Suppressor macrophage treated with lipopolysaccharide for 1 hour (primary cell): ENCODE measurements at places on chromosomes 3 and 15.

DNA sequence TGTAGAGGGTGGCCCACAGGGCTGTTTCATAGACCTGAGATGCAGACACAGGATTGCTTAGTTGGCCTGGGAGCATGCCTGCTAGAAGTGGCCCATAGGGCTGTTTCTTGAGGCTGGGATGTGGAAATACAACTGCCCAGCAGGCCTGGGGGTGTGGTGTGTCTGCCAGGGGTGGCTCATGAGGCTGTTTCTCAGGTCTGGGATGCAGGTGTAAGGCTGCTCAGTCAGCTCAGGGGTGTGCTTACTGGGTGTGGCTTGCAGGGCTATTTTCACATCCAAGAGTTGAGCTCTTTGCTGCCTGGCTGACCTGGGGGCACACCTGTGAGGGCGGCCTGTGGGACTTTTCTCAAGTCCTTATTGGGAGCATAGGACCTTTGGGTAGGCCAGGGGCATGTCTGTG is 131.3 kb downstream of the DOCK3 start:
- no peak for DNase-seq

GRCh38 chr3:58474967-58475578 is 16.8 kb upstream of the KCTD6 start:
- DNase-seq, result no peak

GRCh38 chr3:15050405-15051092 is 14.6 kb downstream of the MRPS25 start:
- no peak for DNase-seq

GRCh38 chr3:177110386-177110785 is 86.9 kb downstream of the TBL1XR1 start:
- DNase-seq, result no peak

DNA sequence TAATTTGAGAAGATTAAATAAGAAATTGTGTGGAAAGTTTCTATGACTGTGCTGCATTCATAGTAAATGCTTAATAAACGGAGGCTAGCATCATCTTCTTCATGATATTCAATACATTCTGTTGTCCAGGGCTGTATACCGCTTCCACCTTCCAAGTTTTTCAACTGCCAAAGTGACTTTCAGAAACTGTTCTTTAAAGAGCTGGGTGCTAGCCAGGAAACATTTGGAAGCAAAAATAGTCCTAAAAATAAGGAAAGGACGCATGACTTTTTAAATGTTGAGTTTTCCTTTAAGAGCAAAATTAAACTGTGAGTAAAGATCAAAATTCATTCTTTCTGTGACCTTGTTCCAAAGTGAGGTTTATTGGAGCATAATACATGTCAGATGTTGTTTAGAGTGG is 9.4 kb upstream of the ERC2 start:
- no peak for DNase-seq

GRCh38 chr3:183350164-183350563 is 78.3 kb downstream of the MCF2L2 start:
- no peak for DNase-seq

- DNase-seq, result peak; percentile 61
These were observed 133.7 kb upstream of the ALCAM start for GRCh38 chr3:105233010-105233409.

DNA sequence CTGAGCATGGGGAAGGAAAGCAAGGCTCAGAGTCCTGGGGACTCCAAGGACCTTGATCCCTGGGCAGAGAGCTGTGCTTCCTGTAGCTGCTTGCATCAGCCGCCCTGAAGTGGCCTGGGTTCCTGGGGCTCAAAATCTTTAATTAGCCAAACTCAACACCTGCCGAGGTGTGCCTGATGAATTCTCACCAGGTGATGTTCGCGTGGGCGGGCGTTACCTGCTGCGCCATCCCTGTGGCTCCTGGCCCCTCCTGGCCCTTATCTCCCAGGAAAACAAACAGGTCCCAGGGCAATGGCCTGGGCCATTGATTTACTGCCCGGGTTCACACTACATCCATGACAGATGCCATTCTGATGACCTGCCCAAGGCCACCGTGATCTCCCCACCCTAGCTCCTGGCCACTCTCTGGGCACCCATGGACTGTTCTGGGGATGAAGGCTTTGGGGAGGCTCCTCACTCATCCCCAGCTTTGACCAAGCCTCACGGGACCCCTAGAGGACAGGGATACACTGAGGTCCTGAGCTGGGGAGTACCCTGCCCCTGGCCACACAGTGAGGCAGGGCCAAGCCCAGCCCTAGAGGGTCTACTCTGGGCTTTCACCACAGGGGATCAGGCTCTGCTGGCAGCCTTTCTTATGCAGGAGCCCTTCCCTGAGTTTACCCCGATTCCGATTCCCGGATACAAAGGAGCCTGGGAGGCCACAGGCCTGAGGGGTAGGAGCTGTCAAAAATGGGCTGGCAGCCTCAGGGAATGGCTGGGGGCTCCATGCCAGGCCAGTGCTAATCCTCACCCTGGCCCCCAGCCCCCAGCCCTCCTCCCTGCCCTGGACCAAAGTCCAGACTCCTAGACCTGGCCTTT is 5.7 kb downstream of the SLC38A3 start:
- no peak for DNase-seq

- no peak for DNase-seq
These were observed 10.5 kb downstream of the NTRK3 start for GRCh38 chr15:88246081-88246480.

DNA sequence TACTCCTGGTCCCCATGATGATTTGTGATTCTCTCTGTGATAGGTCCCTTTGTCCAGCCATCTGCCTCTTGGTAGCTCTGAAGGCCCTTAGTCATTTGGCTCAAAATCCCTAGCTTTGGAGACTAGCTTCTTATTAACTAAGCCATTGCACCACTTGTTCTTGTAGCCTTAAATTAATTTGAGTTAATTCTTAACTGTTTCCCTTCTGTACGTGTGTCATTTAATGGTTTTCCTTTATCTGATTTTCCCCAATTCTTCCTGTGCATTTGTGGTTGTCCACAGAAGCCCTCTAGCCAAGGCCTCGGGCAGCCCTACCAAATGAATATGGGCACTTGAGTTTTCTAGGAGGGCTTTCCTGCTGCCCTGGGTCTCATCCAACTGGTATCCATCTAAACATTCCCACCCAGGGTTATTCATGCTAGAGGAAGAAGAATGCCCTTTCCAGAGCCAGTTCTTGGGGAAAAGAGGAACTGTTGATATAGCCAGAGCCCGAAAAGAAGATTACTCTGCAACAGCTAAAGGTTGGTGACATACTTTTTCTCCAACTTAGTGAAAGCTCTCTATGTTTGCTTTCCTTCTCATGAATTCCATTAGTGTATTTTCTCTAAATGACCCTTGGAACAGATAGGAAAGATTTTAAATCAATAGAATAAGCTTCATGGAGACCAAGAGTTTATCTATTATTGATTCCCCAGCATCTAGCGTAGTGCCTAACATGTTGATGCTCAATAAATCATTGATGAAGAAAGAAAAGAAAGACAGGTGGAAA is 44.2 kb upstream of the ZBTB38 start:
- no peak for DNase-seq

DNA sequence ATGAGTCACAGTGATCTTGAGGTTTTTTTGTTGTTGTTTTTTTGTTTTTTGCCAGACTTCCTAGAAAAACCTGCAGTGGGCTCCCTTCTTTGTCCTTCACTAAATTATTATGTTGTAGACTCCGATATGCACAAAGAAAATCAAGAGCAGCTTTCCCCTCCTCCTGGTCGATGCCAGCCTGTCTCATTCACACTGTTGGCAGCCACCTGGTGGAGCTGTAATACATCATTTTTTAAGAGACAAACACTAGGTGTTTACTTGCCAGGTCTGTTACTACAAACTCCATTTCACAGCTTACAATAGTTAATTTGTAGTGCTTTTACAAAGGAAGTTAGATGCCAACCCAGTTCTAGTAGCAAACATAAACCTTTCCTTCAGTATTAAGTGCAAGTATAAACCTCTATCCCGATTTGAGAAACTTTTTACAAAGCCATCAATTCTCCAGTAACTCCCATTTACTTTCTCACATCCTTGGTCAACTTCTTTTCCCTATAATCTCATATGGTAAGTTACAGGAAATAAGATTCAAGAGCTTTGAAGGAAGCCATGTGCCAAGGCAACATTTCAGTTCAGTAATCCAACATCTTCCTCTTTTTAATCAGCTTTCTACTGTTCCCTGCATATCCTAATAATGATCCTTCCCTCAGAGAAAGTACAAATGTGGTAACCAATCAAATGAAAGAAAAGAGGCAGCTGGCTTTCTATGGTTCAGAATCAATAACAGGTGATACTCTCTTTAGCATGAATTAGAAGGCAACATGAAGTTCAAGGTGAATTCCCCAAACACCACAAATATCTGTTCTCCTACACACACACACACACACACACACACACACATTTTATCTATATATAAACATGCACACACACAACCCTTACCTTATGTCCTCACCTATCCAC is 14.0 kb downstream of the AAGAB start:
- DNase-seq, result peak; percentile 24

DNA sequence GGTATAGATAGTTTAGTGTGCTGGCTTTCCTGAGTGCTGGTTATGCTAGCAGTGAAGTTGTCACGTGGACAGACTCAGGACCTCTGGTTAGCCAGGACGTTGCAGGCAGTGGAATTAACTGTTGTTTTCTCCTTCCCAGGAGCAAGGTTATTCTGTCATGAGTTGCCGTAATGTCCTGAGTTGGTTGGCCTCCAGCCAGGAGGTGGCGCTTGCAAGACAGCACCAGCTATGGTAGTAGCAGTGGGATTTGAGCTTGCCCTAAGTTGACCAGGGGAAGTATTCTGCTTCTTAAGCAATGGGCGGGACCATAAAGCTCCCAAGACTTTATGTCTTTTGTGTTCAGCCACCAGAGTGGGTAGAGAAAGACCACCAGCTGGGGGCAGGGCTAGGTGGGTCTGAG is 240.7 kb upstream of the DNAJC19 start:
- no peak for DNase-seq

GRCh38 chr15:50044904-50045303 is 74.1 kb downstream of the ATP8B4 start:
- no peak for DNase-seq

GRCh38 chr3:142613491-142613890 is 17.3 kb downstream of the PLS1 start:
- DNase-seq, result no peak

DNA sequence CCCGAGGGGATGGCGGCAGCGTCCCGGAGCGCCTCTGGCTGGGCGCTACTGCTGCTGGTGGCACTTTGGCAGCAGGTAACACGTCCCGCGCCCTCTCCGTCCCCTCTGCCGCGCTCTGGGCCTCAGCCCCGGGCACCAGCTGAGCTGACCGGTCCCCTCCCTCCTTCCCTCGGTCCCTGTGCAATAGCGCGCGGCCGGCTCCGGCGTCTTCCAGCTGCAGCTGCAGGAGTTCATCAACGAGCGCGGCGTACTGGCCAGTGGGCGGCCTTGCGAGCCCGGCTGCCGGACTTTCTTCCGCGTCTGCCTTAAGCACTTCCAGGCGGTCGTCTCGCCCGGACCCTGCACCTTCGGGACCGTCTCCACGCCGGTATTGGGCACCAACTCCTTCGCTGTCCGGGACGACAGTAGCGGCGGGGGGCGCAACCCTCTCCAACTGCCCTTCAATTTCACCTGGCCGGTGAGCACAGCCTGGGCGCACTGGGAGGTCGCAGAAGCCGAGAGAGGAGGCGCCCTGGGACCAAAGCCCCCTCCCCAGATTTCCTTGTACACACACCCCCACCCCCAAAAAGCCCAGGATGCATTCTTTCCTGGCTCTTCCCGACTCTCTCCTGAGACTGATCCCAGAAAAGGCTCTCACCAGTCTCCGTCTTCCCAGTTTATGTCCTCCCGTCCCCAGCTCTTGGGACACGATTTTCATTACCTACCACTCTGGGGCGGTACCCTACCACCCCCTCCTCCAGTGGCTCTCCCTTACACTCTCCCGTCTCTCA is 705 bp downstream of the DLL4 start:
- DNase-seq, result peak; percentile 58

- DNase-seq, result no peak
These were observed 150.9 kb upstream of the ATP10A start for GRCh38 chr15:26013981-26014380.

DNA sequence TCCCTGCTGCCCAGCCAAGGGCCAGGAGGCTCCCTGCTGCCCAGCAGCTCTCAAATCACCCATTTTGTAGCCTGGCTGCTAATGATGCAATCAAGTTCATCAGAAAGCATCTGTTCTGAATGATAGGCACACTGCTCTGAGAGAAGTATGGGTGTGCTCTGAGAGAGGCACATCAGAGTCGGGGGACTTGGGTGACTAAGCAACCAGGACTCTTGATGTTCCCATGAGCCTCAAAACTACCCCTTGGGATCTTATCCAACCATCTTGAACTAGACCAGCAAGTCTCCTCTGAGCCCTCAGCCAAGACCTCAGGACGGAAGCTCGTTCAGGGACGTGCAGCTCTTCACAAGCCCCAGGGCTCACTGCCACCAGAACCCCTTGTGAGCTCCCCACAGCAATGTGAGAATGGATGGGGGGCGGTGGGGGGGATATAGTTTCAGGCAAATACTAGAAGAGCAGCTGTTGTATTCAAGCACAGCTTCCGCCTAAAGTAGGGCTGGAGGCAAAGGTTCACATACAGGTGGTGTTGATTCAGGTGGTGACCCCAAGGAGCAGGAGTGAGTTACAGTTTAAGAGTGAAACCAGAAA is 52.2 kb upstream of the HES1 start:
- no peak for DNase-seq

- DNase-seq, result no peak
These were observed 159.0 kb upstream of the IL12A start for GRCh38 chr3:159829539-159830227.

- no peak for DNase-seq
These were observed 139.9 kb upstream of the TLE3 start for GRCh38 chr15:70237626-70238025.

DNA sequence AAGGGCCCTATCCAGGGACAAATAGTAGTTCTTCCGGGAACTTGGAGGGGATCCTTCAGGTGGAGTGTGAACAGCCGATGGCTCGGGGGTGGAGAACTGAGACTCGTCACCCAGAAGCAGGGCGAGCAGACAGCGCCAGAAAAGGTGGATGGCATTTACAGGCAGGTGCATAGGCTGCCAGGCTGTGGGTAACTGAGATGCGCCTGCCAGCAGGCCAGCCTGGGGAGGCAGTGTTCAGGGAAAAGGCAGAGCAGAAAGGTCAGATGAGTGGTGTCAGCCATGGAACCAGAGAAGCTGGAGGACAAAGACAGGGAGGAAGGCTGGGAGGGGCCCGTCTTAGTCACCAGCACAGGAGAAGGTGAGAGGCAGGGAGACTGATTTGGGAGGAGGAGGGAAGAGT is 53.0 kb upstream of the SEC22A start:
- no peak for DNase-seq

- DNase-seq, result no peak
These were observed 20.4 kb downstream of the COLQ start for GRCh38 chr3:15501126-15501525.

DNA sequence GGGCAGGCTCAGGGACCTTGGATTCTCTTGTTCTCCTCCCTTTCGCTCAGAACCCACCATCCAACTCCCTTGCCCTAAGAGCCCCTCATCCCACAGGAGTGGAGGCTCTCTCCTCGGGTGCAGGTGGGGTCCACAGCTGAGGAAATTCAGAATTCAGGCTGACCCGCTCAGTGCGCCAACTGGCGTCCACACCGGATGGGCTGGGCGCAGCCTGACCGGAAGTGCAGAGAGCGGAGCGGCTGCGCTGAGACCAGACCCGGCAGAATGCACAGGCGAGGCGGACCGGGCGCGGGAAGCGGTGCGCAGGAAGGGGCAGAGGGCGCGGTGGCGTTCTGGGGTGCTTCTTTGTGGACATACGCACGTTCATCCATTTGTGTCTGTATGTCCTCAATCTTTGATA is 210.4 kb upstream of the NDN start:
- no peak for DNase-seq

GRCh38 chr3:160368804-160369203 is 30.2 kb downstream of the IFT80 start:
- DNase-seq, result peak; percentile 55

GRCh38 chr3:187639927-187640568 is 30.1 kb downstream of the SST start:
- DNase-seq, result no peak
